ENCODE measurements at places on chromosomes 5 and 9.

DNA sequence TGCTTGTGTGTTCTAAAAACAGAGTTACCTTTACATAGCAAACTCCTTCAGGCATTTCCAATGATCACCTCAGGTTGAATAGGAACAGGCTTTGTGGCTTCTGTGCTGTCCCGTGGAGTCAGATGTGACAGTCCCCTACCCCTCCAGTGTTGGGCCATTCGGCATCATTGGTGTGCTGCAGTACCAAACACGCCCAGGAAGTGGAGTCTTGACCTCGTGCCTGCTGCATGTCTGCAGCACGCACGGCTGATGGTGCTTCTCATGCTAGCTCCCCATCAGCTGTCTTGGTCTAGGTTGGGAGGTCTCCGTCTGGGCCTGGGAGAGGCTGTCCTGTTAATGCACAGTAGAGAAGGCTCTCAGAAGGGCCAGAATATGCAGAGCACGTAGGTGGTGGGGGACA is 42.5 kb upstream of the PHF2 start:
- DNase-seq, result no peak

DNA sequence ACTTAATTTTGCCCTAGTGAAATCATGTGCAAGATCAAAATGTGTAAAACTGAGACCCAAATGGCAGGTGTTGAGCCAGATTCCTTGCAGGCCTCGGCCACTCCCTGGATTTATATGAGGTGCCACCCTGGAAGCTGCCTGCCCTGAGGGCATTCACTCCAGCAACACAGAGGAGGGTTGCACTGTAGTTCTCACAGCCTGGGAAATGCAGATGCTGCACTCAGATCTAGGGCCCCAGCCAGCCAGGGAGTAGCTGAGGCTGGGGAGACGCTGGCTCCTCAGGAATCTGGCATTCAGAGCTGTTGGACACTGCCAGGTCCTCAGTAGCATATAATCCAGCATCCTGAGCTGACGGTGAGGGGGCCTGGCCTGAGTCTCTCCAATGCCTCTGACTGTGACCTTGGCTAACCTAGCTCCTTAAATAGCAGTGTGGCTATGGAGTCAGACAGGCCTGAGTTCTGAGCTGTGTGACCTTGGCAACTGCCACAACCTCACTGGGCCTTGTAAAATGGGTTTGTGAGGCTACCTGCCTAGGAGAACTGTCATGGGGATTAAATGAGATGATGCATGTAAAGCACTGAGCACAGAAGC is 8.7 kb downstream of the KCNMB1 start:
- no peak for DNase-seq

DNA sequence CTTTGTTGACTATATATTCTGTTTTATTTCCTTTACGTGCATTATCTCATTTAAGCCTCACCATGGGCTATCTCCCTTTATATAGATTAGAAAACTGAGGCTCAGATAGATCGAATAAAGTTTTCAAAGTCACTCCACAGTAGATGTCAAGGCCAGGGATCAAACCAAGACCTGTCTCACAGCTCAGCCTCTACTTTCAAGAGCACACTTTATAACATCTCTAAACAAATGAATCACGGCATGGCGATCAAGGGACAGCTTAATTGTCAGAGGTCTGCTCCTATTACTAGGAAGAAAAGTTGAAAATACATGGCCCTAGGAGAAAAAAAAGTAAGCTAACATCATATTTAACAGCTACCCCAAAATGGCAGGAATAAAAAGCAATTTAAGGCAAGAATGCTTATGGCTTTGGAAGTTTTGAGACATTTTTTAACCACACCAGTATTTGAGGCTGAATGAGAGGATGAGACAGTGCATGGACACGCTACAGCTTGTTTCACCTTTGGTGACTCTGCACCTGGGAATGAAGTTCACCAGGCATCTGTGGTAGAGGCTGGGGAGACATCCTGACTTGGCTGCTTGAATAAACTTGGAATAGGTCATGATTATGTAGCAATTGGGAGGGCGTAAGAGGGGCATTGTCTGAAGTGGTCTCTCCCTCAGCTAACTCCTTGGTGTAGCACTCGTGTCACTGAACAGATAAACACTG is 486.8 kb upstream of the WWC1 start:
- DNase-seq, result no peak

DNA sequence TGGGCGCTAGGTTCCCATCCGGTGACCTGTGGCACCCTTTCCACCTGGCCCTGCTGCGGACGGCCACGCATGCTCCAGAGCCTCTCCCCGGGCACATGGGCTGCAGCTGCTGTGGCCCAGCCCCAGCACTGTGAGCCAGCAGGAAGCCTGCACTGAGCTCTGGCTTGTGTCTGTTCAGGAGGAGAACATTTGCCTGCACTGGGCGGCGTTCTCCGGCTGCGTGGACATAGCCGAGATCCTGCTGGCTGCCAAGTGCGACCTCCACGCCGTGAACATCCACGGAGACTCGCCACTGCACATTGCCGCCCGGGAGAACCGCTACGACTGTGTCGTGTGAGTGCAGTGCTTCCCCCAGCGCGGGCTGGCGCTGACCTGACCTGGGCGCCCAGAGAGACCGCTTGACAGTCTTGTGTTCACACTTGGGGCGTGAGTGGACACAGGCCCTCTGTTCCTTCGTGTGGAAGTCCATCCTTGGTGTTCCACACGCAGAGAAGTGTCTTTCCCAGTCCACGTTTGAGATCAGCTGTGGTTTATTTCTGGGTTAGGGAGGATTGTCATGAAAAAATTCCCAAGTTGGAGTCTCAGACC is 66.2 kb upstream of the CACNA1B start:
- DNase-seq, result no peak

DNA sequence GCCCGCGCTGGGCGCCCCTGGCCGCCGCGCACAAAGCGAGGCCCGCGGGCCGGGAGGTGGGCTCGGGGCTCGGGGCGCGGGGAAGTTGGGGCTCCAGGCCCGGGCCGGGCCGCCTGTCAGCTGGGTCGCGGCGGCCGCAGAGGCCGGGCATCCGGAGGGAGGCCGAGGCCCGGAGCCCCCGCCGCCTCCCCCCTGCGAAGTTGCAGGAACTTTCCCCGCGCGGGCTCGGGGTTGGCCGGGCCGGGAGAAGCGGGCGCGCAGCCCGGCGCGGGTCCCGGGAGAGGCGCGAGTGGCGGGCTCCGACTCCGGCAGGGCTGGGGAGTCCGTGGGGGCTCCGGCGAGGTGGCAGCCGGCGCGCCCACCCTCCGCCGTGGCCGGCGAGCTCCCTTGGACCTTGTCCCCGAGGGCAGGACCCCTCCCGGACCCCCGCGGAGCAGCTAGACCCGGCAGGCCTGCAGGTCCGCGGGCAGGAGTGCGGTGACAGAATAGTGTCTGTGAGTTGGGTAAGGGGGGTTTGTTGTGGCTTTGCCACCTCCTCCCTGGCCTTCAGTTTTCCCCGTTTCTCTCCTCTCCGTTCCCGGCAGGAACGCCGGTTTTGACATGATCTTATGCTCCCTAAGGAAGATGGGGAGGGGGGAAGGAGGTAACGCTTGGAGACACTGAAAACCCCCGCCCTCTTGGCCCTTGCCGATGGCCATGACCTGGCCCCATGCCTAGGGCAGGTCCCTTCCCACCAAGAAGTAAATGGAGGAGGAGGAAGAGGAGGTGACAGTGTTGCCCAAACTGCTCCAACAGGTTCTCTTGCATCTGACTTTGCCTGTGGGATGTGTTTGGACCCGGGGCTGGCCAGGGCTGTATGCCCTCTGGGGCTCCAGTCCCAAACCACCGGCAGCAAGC is 942 bp downstream of the PHF2 start:
- DNase-seq, result peak; percentile 20

GRCh38 chr5:10854506-10855277 is 93.7 kb upstream of the DAP start:
- DNase-seq, result no peak

DNA sequence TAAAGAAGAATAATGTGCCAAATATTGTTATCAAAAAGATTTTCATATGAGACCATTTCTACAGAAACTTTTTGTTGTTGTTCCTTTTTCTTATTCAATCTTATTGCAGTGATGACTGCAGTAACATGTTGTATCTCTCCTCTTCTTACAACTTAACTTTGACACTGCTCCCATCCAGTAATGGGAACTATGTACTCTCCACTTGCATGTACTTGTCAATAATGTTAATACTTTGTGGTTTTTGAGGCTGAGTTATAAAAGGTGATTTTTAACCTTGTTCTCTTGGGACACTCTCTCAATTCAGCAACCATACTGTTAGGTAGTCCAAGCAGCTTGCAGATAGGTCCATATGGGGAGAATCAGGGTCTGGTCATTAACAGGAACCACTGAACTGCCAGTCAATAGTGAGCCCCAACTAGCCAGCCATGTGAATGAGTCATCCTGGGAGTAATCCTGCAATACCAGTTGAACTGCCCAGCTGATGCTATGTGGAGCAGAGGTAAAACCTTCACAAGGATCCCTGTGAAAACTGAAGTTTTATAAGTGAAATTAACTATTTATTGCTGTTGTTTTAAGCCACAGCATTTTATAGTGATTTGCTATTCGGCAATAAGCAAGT is 199.6 kb upstream of the DAB2 start:
- no peak for DNase-seq

DNA sequence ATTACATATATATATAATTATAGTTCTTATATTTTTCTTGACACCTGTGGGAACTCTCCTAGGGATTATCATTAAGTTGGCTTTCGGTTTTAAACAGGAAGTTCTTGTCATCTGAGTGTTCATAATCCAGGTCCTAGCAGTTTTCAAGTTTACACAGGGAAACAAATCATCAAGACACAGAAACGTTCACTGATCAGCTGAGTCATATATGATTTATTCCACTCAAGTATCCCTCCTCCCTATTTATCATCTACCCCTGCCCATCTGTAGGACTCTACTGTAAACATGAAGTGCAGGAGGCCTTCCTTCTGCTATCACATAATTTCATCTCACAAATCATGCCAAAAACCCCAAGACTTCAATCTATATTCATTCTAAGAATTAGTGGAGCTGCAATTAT is 6.3 kb downstream of the SLC25A51 start:
- no peak for DNase-seq
